CD4-positive, alpha-beta T cell treated with Interleukin-1 beta for 1 hour (primary cell): ENCODE measurements at places on chromosomes 5 and 9.

GRCh38 chr9:117549444-117549843 lies 134.6 kb upstream of the ASTN2 start:
- no peak for DNase-seq

DNA sequence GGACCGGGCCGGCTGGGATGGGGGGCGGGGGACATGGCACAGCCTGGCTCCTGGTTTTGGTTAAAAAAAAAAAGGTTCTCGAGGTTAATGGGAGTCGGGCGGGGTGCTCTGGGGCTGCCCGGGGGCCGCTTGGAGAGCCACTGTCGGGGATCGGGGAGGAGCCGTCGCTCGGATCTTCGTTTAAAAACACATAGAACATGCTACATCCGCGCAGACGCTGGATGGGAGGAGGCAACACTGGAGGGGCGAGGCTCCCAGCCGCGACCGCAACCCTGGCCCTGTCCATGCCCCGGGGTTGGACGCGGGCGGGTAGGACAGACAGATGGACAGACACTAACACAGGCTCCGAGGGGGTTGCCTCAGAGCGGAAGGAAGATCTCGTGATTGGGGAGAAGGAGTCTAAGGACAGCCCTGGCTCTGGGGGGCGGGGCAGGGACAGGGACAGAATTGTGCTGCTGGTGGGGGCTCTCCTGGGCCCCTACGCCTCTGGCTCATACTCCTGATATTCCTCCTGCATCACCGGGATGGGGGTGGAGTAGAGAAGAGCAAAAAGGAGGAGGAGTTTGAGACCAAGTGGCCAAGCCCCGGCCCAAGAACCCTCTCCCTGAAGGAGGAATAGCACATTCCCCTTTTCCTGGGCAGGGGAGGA lies 9.9 kb downstream of the SNCB start:
- DNase-seq = no peak

DNA sequence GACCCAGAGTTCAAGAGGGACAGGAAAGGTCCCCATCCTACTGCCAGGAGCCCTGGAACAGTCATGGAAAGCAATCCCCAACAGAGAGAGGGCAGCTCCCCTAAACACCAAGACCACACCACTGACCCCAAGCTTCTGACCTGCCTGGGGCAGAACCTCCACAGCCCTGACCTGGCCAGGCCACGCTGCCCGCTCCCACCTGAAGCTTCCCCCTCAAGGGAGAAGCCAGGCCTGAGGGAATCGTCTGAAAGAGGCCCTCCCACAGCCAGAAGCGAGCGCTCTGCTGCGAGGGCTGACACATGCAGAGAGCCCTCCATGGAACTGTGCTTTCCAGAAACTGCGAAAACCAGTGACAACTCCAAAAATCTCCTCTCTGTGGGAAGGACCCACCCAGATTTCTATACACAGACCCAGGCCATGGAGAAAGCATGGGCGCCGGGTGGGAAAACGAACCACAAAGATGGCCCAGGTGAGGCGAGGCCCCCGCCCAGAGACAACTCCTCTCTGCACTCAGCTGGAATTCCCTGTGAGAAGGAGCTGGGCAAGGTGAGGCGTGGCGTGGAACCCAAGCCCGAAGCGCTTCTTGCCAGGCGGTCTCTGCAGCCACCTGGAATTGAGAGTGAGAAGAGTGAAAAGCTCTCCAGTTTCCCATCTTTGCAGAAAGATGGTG lies 31.6 kb downstream of the CD180 start:
- no peak for DNase-seq

GRCh38 chr5:76742583-76742982 lies 26.7 kb downstream of the F2R start:
- DNase-seq = no peak

DNA sequence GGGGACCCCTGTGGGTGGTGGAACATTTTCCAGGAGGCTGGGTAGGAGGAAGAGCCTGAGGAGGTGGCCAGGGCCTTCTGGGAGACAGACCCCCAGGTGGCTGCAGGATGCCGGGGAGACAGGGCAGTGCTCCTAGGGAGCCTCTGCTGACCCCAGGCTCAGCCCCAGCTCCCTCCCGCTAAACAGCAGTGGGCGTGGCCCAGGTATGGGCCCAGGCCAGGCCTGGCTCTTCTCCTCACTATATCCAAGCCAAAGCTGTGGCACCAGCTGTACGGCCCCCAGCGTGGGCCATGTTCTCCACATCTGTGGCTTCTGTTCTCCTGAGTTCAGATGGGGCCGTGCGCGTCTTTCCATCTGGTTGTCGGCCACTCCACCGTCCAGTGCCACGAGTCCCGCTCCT lies 58.5 kb downstream of the KCNT1 start:
- no peak for DNase-seq

- peak; percentile 67 for DNase-seq
These were observed 31.2 kb upstream of the AFAP1L1 start for GRCh38 chr5:149240354-149240998.
